Common myeloid progenitor, CD34-positive (primary cell): ENCODE measurements at places on chromosomes 2 and 18.
A peak's percentile ranks its signal among the peaks of the same experiment; 100 is the strongest.

- peaks cover 3% of the 10 kb centered on the region for H3K4me1 ChIP-seq
- H3K36me3 ChIP-seq = no peaks in the 10 kb centered on the region
- peak; percentile 81 for DNase-seq
- H3K27ac ChIP-seq = no peak within 1 kb of the TSS
These were observed at the start of gene CREG2 for GRCh38 chr2:101387151-101387834. Gene CREG2 (minus strand): TSS chr2:101387503. CDS start chr2:101387457, 46 bp downstream.

DNA sequence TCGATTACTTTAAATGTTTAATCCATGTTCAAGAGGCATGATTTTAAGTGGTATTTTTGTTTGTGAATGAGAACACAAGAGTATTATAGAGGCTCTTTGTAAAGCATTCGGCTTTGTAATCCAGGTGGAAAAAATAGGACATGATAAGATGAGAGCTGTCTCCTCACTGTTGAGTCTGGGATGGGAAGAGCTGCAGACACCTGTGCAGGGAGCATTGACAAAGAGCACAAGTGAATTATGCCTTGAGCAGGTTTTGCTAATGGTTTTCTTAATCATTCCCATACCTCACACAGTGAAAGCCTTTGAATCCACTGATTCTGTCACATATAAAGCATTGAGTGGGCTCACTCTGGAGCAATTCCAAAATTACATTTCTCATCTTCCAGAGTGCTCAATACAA, 9.6 kb downstream of the COL6A3 start:
- no peaks in the 10 kb centered on the region for H3K4me1 ChIP-seq
- no peak overlapping the region for H3K27ac ChIP-seq
- no peak overlapping the region for H3K4me3 ChIP-seq

DNA sequence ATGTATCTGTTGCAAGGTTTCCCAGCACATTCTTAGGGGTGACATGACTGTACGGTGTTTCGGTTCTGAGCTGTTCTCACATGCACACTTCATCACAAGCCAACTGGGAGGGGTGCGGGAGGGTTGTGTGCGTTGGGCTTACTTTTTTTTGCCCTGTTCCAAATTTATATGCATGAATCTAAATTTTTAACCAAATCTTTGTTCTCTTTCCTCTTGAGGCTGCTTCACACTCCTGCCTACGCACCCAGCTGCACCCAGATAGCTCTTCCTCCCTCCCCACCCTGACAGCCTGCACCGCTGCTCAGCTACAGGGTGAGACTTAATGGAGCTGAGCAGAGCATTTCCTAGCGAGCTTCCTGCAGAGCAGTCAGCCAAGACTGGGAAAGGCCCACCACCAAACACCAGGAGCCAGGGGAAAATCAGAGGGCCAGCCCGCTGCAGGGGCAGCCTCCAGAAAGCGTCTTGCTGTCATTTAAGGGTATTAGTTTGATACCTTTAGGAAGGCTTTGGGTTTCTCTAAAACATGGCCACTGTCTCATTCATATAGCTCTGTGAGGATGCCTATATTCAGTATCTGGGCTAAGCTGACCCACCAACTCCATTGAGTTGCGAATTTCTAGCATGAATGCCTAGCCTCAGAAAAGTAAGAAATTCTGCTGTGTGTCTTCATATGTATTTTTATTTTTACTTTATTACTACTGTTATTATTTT, 84.5 kb downstream of the POU3F3 start:
- H3K27me3 ChIP-seq = peaks cover 3% of the 10 kb centered on the region
- no peak overlapping the region for H3K4me3 ChIP-seq
- H3K36me3 ChIP-seq = no peaks in the 10 kb centered on the region
- no peak overlapping the region for H3K27ac ChIP-seq

- H3K27ac ChIP-seq = no peak overlapping the region
- no peak overlapping the region for H3K4me3 ChIP-seq
- H3K27me3 ChIP-seq = no peaks in the 10 kb centered on the region
- no peak for DNase-seq
- H3K4me1 ChIP-seq = no peaks in the 10 kb centered on the region
These were observed 382.3 kb upstream of the NXPH2 start for GRCh38 chr2:139162456-139162855.

- no peak overlapping the region for H3K27ac ChIP-seq
- H3K27me3 ChIP-seq = peaks cover 7% of the 10 kb centered on the region
- no peaks in the 10 kb centered on the region for H3K36me3 ChIP-seq
- no peak for DNase-seq
- no peak overlapping the region for H3K4me3 ChIP-seq
These were observed 105.7 kb upstream of the GPC1 start for GRCh38 chr2:240329778-240330177.
